ENCODE measurements at places on chromosomes 16 and 17. TPM values are rescaled to one million over a fixed set of nuclear protein-coding genes. Genes with fewer than 3 reads are reported as not detected.

The AOC2 gene
- total RNA-seq, result 5.0 TPM

The C16orf74 gene
- 2.6 TPM for total RNA-seq

The CRYBA1 gene
- total RNA-seq, result not detected

The EVPLL gene
- not detected for total RNA-seq

The TBC1D3I gene
- 0.11 TPM for total RNA-seq

The KRTAP9-4 gene
- not detected for total RNA-seq

The DLG4 gene
- 45.6 TPM for total RNA-seq

The TMC8 gene
- 0.38 TPM for total RNA-seq

The NLGN2 gene
- total RNA-seq, result 77.3 TPM

The GDPD1 gene
- total RNA-seq, result 4.2 TPM

The P2RX5 gene
- total RNA-seq, result 2.4 TPM

The NUPR1 gene
- total RNA-seq, result 3.8 TPM

The ATP2C2 gene
- total RNA-seq, result 0.29 TPM
